ENCODE measurements at places on chromosomes 5 and 9. TPM values are rescaled to one million over a fixed set of nuclear protein-coding genes. Genes with fewer than 3 reads are reported as not detected.

GPX3 gene
- 15.5 TPM for total RNA-seq

TYRP1 gene
- total RNA-seq, result 0.66 TPM

EQTN gene
- total RNA-seq, result not detected

IGFBPL1 gene
- total RNA-seq, result 0.29 TPM

NUTM2G gene
- not detected for total RNA-seq

All from thoracic aorta endothelial cell (primary cell).